T-helper 2 cell treated with Interferon-gamma antibody and Interleukin-4, amounts not matched to agents 5 μg/mL and 100 μg/mL, for 36 hours (primary cell): ENCODE measurements at places on chromosomes 1 and 21.

- DNase-seq, result no peak
- no peaks in the 10 kb centered on the region for H3K36me3 ChIP-seq
- H3K27me3 ChIP-seq, result peaks cover 10% of the 10 kb centered on the region
Observed at GRCh38 chr1:209800984-209801834, 4.7 kb downstream of the IRF6 start.

DNA sequence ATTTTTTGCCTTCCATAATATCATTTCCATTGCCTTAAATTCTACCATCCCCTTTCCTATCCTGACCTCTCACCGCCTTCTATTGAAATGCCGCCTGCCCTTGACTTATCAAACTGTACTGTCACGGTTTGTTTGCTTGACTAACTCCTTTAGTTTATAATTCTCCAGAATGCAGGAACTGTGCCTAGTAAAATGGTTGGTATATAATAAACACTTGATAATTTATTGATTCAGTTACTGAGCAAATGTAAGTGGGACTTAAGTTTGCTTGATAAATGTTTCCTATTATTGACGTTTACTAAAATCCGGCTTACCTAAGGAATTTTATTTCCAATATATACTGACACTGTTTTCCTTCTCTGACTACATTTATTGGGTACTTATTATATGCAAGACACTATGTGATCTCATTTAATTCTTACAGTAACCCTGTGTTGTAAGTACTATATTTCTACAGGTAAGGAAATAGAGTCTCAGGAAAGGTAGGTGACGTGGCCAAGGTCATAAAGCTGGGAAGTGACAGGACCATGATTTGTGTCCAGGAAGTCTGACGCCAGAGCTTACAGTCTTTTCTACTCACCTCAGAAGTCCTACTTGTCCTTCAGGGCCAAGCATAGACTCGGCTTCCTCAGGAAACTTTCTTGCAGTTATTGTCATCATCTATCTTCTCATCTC, 35.7 kb downstream of the DPT start:
- no peaks in the 10 kb centered on the region for H3K27me3 ChIP-seq
- H3K27ac ChIP-seq, result no peak overlapping the region
- no peaks in the 10 kb centered on the region for H3K36me3 ChIP-seq
- H3K4me3 ChIP-seq, result no peak overlapping the region
- no peak for DNase-seq

GRCh38 chr1:24903560-24903954, 26.5 kb downstream of the RUNX3 start:
- no peak overlapping the region for H3K27ac ChIP-seq
- no peaks in the 10 kb centered on the region for H3K27me3 ChIP-seq
- peaks cover 9% of the 10 kb centered on the region for H3K4me1 ChIP-seq
- peaks cover 47% of the 10 kb centered on the region for H3K36me3 ChIP-seq

GRCh38 chr1:8406960-8407359, 89.0 kb downstream of the SLC45A1 start:
- H3K4me3 ChIP-seq, result no peak overlapping the region
- no peak overlapping the region for H3K27ac ChIP-seq
- peaks cover 48% of the 10 kb centered on the region for H3K4me1 ChIP-seq
- DNase-seq, result no peak
- H3K36me3 ChIP-seq, result peaks cover 44% of the 10 kb centered on the region

DNA sequence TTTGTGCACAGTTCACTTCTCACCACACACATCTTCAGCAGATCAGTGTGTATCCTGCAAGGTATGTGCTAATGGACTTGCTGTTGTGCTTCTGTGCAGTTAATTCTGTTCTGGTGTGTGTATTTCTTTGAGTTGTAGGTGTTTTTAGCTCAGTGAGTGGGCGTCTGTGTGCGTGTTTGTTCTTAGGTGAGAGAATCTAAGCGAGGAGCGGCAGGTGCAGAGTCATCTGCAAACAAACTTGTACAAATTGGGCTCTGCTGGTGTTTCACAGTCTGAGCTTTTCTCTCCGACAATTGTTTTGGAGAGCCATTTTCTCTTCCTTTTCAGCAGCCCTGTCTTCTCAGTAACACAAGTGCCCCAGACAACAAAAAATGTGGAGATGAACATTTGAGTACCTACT, 43.6 kb downstream of the ACP6 start:
- peaks cover 20% of the 10 kb centered on the region for H3K36me3 ChIP-seq
- no peak overlapping the region for H3K27ac ChIP-seq
- no peak for DNase-seq
